Aorta (tissue), 5 donors: ENCODE measurements at places on chromosomes 16 and 17.

DNA sequence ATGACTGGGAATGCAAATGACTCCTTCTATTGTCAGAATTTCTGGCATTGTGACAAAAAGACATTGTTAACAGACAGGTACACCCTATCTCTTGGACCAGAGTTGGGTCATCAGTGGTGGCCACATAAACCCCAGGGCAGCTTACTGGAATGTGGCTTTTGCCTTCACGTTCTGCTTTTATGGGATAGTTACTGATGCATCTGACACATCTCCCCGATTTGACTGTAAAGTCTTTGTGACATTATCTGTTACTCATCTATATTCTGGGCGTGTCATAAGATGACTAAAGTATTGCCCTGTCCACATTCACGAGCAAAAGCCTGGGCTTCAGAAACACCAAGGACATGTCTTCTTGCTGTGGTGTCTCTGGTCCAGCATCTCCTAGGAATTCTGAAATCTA is 18.7 kb upstream of the AQP8 start:
- DNase-seq = no peak

- no peak for DNase-seq
Measured at GRCh38 chr17:73952480-73953205, 250.8 kb upstream of the RPL38 start.

- peak; percentile 89 for DNase-seq
Measured at GRCh38 chr16:86558355-86559193, 3.5 kb upstream of the MTHFSD start.

- no peak for DNase-seq
Measured at GRCh38 chr17:79981090-79981489, 54.6 kb downstream of the TBC1D16 start.

- no peak for DNase-seq
Measured at GRCh38 chr16:80274576-80275191, 266.1 kb upstream of the DYNLRB2 start.

DNA sequence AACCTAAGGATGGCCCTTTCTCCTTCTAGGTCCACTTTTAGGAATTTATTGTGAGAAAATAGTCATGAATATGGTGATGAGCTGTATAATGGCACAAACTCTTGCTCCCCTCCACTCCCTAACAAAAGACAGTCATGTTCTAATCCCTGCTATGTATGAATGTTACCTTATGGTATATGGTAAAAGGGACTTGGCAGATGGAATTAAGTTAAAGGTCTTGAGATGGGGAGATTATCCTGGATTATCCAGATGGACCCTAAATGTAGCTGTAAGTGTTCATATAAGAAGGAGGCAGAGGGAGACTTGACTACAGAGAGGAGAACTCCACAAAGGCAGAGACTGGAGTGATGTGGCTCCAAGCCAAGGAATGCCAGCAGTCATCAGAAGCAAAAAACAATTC is 296.1 kb downstream of the SOX9 start:
- DNase-seq = no peak

- DNase-seq = no peak
Measured at GRCh38 chr16:47574091-47575054, 113.2 kb downstream of the PHKB start.

- no peak for DNase-seq
Measured at GRCh38 chr17:75386430-75386829, 19.0 kb downstream of the GRB2 start.

- peak; percentile 69 for DNase-seq
Measured at GRCh38 chr17:383771-384621, 31.4 kb upstream of the RPH3AL start.

DNA sequence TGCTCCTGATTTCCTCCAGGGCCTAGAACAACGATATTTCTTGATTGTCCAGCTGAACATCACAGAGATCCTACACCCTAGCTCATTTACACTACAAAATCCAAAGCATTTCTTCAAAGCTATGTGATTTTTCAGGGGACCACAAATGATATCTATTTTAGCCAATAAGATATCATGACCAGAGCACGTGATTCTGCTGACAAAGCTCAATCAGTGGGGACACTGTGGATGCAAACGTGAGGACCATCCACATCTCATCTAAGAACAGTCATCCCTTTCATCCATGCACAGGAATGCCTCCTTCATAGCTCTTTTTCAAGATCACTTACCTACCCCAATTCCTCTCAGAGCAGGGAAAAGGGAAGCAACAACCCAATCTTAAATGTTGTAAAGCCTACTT is 56.9 kb downstream of the ACSM2B start:
- no peak for DNase-seq

GRCh38 chr17:56908001-56908542 is 5.8 kb downstream of the TRIM25 start:
- DNase-seq = peak; percentile 83

DNA sequence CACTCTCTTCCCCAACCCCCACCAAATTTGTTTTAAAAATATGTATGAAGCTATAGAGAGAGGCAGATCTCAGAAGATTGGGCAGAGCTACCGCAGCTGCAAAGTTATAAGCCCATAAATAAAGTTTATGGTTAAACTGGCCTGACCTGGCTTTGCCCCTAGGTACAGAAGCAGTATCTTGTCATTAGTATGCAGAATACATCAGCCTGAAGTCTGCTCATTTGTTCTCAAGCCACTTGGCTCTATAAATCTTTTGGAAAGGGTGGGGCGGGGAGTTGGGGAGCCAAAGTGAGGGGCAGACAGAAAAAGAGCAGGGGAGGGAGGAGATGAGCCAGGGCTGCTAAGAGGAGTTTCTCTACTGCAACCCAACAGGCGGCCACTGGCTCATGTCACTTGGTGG is 113.2 kb downstream of the SOX9 start:
- no peak for DNase-seq

DNA sequence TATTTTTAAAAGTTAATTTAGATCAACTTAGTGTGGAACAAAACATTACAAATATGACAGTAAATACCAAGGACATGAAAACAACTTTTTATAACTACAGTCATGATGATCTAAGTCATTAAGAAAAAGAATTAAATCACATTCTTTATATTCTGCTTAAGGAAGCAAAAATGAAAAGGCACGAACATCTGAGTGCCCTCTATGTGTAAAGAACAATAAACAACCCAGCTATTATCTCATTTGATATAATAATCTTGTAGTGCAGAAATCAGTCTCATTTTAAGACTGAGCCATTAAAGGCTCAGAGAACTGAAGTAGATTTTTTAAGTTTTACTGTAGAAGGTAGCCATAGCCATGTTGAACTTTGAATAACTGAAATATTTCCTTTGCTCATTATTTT is 13.4 kb downstream of the MYO1D start:
- DNase-seq = no peak

- peak; percentile 68 for DNase-seq
Measured at GRCh38 chr16:71230122-71230845, at the start of gene HYDIN. Gene HYDIN (minus strand): TSS chr16:71230722. CDS start chr16:71186895, 43,827 bp downstream.

- DNase-seq = peak; percentile 30
Measured at GRCh38 chr16:56350491-56351405, 74.6 kb downstream of the AMFR start.

DNA sequence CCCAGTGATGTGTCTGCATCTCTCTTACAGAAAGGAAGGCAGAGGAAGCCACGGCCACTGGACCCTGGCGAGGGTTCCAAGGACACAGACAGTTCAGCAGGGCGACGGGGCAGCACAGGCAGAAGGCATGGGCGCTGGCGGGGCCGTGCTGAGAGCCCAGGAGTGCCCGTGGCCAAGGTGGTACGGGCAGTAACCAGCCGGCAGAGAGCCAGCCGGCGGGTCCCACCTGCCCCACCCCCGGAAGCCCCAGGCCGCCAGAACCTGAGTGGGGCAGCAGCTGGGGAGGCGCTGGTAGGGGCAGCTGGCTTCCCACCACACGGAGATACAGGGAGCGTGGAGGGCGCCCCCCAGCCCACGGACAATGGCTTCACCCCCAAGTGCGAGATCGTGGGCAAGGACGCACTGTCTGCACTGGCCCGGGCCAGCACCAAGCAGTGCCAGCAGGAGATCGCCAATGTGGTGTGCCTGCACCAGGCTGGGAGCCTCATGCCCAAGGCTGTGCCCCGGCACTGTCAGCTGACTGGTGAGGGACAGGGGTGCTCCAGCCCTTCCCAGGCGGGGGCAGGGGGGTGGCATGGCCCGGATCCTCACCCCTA is 7.8 kb downstream of the XYLT2 start:
- peak; percentile 73 for DNase-seq

DNA sequence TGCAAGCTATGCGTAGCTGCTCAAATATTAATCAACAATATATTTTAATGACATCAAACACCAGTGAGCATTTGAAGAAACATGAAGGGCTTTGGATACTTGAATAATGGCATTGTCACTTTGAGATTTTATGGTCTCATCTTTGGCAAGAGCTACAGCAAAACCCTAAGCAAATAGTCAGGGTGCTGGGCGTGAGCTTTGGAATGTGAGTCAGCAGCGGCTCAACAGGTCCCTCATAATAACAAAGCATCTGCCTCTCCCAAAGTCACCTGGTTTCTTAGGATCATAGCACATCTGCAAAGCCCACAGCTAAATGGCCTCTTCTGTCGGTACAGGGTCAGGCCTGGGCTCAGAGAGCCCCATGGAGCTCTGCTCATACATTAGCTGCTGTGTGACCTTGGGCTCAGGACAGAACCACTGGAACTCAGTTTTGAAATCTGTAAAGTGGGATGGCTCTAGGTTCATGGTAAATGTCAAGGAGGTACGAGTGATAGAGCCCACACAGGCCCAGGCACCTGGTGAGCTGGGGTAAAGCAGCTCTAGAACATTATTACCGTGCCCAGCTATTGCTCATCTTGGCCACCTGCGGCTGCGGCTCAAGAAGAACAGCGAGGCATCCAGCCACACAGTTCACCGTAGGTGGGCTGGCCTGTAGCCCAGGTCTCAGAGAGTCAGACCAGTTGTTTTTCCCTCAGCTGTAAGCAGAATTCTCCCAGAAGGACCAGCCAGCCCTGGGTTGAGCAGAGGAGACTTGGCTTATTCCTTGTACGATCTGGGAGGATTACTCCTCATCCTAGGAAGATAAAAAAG is 544.5 kb upstream of the CDH11 start:
- no peak for DNase-seq

DNA sequence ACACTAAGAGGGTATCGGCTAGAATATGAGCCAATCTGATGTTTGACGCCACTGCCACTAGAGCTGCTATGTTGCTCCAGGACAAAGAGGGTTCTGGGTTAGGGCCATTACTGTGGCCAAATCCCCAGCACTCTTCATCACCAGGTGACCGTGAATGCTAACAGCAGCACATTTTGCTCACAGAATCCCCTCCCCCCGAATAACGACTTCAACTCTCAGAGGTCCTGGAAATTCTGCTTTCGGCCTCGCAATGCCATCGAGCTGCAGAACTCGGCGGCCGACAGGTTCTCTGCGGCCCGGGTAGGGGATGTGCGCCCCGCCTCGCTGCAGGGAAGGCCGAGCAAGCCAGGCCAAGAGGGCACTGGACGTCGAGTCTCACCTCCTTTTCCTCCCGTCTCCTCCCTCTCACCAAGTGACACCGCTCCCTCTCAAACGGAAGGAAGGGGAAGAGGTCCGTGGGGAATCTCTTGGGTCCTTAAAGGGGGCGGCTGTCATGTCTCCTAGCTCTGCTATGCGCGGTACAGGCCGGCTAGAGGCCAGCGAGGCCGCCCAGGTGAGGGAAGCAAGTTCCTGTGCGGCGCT is 31.9 kb downstream of the CDK5R1 start:
- DNase-seq = no peak

GRCh38 chr16:56532714-56533113 is 12.9 kb upstream of the BBS2 start:
- no peak for DNase-seq

DNA sequence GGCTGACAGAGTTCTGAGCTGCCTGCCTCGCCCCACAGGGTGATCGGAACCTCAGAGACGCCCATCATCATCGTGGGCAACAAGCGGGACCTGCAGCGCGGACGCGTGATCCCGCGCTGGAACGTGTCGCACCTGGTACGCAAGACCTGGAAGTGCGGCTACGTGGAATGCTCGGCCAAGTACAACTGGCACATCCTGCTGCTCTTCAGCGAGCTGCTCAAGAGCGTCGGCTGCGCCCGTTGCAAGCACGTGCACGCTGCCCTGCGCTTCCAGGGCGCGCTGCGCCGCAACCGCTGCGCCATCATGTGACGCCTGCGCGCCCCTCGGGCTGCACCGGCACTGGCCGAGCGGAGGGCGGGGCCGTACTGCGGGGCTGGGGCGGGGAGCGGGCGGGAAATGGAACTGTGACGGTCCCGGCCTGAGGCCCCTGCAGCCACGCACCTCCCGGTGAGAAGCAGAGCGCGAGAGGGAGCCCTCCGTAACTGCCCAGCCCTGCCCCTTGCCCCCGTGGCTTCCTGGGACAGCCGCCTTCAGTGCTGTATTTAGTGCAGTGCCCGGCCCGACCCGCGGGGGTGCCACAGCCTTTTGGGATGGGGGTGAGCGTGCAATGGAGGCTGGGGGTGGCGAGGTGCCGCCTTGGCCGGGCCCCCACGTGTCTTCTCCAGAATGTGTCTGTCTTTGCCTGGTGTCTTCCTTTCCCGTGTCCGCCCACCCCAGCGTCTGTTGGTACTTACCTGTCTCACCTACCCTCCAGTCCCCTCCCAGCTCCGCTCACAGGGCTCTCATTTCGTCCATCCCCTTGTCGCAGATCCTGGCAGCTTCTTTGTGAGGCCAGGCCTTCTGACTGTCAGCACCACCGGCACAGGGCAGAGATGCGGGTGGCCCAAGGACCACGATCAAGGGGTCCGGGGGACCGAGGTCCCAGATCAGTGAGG is 9.8 kb downstream of the RASL10B start:
- no peak for DNase-seq

DNA sequence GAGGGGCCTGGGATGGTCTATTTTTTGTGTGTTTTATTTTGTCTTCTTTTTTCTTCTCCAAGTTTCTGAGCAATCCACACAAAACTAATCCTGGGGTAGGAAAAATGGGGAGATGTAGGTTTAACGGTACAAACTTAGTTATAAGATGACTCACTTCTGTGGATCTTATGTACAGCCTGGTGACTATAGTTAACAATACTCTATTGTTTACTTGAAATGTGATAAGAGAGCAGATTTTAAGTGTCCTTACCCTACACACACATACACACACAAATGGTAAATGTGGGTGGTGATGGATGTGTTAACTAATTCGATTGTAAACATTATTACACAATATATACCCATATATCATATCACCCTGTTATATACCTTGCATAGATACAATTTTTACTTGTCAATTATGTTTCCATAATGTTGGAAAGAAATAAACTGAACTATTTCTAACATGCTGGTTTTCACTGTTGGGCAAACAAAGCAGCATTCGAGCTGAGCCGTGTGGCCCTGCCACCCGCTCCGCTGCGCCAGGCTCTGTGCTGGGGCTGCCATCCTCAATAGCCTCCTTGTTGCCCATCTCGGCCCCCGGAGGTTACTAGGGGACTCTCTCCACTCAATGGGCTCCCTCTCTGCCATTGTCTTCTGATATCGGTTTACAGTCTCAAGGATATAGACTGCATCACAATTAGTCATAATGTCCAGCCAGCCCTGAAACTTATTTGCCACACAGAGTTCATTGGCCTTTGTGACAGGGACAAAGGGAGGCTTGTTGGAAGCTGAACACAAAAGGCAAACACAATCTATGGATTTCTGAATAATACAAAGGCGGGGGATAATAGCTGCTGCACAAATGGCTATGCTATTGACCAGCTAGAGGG is 380.3 kb upstream of the MAF start:
- DNase-seq = no peak

- DNase-seq = no peak
Measured at GRCh38 chr16:48176635-48177408, 21.0 kb upstream of the ABCC12 start.
